Non-pigmented ciliary epithelial cell (primary cell): ENCODE measurements at places on chromosomes 7 and 10.

DNA sequence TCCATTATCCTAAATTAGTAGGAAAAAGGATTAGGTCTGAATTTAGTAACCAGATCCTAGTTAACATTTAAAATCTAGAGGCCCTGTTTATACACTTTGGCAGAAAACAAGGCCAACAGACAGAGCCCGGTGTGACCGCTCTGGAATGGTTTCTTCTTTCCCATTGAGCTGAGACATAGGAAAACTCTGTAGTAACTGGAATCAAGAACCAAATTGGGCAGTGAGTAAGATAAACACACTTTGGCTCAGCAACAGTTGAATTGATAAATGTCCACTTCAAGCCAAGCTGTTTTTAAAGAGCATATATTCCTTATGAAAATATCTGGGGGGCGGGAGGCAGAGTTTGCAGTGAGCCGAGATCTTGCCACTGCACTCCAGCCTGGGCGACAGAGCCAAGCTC, 343.7 kb upstream of the SEMA3A start:
- no peak for DNase-seq

GRCh38 chr10:116840389-116841075, 8.8 kb upstream of the ENO4 start:
- DNase-seq: no peak

- DNase-seq: no peak
Measured at GRCh38 chr7:44814919-44815318, 18.4 kb downstream of the PPIA start.

GRCh38 chr7:155190688-155191087, 107.0 kb upstream of the INSIG1 start:
- no peak for DNase-seq

DNA sequence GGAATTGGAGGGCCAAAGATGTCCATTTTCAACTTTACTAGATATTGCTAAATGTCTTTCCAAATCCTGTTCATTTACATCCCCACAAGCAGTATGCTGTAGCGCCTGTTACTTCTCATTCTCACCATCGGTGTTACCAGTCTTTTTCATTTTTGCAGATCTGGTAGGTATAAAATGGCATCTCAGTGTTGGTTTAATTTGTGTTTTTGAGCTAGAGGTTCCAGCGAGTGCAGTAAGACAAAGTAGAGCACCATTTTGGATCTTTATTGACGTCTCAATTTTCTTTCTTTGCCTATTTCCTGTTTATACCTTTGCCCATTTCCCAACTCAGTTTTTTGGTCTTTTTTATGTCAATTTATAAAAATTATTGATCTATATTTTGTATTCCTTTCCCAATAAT, 55.6 kb downstream of the NRF1 start:
- no peak for DNase-seq

GRCh38 chr7:135620980-135621850, 41.1 kb upstream of the STMP1 start:
- DNase-seq: peak; percentile 77

DNA sequence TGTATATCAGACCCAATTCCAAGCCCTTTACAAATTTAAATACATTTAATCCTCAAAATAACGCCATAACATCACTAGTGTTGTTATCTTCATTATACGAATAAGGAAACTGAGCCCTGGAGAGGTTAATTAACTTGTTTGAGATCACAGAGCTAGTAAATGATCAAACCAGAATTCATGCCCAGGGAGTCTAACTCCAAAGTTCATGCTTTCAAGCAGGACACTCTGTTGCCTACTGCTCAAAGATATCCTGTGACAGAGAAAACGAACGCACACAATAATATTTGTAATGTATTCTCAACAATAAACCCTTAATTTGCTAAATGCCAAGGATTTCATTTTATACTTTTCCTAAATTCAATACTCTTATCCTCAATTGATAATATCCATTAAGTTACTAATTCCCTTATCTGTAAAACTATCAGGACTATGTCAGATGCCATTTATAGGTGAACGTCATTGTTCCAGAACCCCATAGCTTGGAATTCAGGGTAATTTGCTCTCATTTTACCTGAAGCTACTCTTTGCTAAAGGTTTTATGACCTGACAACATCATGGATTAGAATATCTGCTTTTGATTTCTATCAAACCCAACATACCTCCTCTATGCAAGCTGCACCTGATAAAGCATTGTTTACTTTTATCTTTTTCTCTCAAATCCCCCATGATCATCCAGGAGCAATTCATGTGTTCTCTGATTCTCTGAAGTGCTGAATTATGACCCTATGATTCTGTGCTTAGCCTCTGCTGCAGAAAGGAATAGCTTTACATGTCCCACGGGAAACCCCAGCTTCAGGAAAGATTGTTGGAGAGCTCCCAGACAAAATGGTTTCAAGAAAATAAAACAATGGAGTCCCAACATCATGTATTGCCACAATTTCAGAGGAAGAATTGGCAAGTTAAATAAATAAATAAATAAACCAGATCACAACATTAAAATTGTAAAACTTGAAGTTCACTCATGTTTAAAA, 150.2 kb upstream of the CDK1 start:
- no peak for DNase-seq

DNA sequence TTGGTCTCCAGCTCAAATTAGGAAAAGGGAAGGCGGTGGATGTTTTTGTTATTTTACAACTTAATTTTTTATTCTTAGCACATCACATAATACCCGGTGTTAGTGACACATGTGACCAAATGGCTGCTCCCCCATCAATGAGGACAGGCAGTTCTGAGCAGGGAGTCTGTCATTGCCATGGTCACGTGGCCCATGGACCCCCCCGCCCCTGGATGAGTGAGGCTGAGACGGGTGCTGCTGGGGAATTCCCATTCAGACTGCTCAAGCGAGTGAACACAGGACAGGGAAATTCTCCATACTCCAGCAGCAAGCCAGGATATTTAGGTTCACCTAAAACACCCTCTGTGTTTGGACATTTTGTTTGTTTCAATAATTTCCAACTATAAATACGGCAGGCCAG, 34.7 kb upstream of the SLC35B4 start:
- no peak for DNase-seq

- no peak for DNase-seq
Measured at GRCh38 chr7:140646931-140647647, 6.5 kb upstream of the DENND2A start.

GRCh38 chr7:89926701-89927100, 227.6 kb upstream of the STEAP1 start:
- DNase-seq: no peak

DNA sequence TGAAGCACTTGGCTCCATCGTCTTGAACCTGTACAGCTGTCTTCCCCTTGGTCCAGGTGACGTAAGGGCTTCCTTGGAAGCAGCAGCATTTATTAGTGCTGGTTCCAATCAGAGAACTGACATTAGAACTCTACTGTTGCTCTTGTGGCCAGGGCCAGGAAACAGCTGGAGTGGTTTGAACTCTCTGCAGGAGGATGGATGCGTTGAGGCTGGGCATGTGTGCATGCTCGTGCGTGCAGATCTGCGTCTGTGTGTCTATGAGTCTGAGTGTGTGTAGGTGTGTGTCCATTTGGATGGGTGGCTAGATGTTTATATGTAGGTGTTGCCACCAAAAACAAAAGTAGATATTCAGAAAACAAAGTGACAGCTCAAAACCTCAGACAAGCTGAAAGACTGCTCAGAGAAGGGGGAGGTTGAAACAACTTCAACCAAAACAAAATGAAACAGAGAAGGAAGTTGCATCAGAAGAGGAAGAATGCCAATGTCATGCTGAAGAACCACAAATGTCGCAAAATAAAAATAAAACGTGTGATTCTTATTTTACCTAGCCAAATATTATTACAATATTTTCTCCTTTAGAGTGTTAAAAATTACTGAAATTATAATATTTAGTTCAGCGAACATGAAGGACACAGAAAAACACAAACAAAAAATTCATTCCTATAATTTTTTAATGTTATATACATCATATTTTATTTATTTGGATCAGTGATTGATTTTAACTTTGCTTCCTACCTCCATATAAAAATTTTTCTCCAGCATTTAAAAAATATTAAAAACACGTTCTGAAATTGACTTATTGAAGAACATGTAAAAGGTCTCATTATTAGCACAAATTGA, 96.1 kb upstream of the MKLN1 start:
- no peak for DNase-seq

- no peak for DNase-seq
Measured at GRCh38 chr10:326350-326749, 191.1 kb downstream of the ZMYND11 start.

DNA sequence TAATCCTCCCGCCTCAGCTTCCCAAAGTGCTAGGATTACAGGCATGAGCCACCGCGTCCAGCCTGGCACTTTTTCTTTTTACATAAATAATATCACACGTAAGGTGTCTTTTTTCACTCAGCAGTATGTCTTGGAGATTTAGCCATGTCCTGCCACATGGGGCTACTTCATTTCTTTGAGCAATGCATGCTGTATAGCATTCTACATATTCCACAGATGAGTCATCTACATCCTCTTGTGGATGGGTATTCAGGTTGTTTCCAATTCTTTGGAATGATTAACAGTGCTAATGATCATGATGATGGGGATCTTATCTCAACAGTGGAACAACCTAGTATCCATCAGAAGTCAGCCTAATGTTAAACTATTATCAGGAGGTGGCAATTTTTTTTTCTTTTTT, 50.8 kb downstream of the ZNF503 start:
- peak; percentile 19 for DNase-seq

DNA sequence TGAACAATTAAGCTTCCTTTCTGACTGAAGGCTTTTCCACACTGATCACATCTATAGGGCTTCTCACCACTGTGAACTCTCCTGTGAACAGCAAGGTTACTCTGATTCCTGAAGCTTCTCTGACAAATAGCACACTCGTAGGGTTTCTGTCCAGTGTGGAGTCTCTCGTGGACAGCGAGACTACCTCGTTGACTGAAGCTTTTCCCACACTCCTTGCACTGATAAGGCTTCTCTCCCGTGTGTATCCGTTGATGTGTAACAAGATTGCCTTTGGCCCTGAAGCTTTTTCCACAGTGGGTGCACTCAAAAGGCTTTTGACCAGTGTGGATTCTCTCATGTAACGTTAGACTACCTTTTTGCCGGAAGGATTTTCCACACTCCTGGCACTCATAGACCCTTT, 4.4 kb downstream of the ZNF32 start:
- DNase-seq: no peak

DNA sequence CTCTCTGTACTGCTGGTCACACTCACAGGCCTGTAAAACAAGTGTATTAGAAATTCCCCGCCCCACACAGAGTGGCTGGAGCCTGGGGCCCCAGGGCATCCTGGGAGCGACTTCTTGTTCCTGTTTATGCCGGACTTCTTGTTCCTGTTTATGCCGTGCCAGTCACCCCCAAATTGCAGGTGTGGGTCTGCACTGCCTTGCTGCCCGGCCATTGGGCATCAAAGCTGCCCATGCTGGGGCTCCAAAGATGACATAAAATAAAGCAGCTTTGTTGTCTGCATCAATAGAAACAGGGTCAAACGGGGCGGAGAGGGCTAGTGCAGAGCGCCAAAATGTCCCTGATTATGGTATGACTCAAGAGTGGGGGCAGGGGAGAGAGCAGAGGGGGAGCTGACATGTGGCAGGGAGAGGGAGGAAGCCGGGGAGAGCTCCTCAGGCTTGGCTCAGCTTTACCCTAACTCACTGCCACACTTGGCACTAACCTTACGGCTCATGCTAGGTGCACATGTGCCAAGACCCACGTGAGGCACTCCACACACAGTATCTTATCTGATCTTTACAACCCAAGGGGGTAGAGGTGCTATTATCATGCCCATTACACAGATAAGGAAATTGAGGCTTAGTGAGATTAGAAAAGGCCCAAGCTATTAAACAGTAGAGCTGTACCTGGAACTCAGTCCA, 98.4 kb downstream of the PIP4K2A start:
- DNase-seq: no peak

DNA sequence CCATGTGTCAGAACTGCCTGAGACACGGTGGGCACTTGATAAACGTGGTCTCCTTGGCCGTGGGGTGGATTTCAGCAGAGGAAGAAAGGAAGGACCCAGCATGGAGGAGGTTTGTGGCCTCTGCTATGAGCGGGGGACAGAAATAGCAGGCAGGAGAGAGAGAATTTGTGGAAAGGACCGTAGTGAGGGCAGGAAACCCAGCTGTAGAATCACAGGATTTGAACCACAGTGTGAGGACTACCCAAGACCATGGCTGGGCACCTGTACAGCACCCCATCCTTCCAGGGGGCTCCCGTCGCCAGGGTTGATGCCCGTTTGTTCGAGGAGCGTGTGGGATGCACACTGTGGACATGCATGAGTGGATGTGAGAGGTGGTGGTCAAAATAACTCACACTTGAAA, 183.4 kb downstream of the PTPN20 start:
- DNase-seq: no peak

DNA sequence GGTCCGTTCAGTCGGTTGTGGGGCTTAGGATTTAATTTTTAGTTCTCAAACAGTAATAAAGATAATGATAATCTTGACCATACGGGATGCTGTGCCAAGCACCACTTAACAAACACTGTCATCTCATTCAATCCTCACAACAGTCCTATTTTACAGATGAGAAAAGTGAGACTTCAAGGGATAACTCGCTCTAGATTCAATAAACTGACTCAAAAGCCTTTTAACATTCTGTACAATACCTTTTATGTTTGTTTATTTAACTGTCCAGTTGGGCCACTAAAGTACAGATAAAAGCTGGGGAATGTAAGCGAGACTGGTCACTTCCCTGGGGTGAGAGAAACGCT, 437 bp upstream of the CFAP69 start:
- DNase-seq: no peak

DNA sequence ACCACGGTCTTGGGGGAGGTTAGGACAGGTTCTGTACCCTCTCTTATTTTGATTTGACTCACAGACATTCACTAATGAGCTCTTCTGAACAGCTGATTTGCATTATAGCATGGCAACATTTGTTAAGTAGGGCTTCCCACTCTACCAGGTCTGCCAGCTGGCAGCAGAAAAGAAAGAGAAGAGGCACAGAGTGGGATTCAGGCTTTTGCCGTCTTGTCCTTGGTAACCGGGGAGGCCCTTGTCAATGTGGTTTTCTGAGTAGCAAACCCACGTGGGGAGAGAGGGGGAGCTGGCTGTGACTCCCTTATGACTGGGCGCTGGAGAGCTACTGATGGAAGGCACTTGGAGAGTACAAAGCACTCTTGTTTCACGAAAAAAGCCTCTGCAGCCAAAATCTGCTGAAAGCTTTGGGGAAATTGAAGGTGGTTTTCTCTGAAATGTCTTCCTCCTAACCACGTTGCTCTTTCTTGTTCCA, 355.3 kb upstream of the GALNT17 start:
- DNase-seq: no peak

- DNase-seq: peak; percentile 52
Measured at GRCh38 chr10:116888380-116889055, 39.2 kb downstream of the ENO4 start.

GRCh38 chr7:75565132-75565837, 73.2 kb downstream of the SPDYE5 start:
- peak; percentile 83 for DNase-seq

DNA sequence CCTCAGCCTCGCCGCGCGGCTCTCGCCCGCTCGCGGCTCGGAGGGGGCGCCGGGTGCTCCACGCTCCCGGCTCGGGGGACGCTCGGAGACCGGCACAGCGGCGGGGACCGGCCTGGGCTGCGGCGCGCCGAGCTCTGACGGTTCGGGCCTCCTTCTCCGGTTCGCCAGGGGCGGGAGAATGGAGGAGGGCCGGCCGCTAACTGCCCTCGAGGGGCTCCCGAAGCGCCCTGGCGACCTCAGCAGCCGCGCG, 232 bp upstream of the GRID1 start:
- no peak for DNase-seq

- no peak for DNase-seq
Measured at GRCh38 chr7:158129037-158130022, 458.3 kb downstream of the PTPRN2 start.
